ENCODE measurements at places on chromosomes 13 and 19.

- no peak for DNase-seq
Measured at GRCh38 chr19:6239401-6239844, 40.4 kb downstream of the MLLT1 start.

DNA sequence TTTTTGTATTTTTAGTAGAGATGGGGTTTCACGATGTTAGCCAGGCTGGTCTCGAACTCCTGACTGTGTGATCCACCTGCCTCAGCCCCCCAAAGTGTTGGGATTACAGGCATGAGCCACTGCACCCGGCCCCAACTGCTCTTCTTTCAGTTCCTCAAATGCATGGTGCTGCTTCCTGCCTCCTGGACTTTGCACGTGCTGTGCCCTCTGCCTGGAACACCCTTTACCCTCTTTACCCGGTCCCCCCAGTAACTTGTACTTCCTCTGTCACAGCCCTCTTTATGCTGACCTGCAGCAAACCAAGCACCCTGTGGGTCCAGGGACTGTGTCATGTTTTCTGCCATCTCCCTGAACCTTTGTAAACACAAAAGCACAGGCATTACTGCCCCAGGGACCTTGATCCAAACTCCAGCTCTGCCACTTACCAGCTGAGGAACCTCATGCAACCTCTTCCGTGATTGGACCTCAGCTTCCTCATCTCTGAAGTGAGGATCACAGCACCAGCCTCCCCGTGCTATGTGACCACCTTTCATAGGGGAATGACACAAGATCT, 3.8 kb downstream of the BLVRB start:
- peak; percentile 18 for DNase-seq

DNA sequence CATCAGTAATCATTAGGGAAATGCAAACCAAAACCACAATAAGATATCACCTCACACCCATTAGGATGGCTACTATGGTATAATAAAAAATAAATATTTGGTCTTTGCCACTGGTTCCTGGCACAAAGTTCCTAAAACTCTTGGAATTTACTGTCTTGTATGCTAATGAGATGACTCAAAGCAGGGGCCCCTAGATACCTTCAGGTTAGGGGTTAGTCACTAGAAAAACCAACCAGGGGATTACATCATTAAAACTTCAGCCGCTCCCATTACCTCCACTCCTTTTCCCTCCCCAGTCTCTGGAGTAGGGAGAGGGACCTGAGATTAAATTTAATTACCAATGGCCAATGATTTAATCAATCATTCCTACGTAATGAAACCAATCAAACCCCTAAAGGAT, 49.6 kb downstream of the THSD1 start:
- DNase-seq: no peak

GRCh38 chr13:107365466-107366215, 797.7 kb upstream of the ARGLU1 start:
- no peak for DNase-seq

DNA sequence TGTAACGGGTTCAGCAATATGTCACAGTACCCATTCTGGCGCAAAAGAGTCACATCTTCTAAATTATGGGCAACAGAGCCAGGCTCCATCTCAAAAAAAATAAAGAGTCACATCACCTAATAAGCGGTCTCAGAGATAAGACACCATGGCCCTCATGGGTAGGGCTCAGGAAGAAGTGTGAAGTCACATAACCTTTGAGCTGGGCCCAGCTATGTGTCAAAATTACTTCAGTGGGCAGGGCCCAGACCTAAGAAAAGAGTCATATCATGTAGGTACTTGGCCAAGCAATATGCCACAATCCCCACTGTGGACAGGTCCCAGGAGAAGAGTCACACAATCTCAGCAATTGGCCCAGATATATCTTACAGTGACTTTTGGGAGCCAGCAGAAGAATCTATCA, 11.4 kb upstream of the ZNF91 start:
- DNase-seq: no peak

- DNase-seq: no peak
Measured at GRCh38 chr19:44990966-44991365, 10.3 kb upstream of the RELB start.

- peak; percentile 43 for DNase-seq
Measured at GRCh38 chr13:99311137-99311536, 3.9 kb upstream of the GPR183 start.

DNA sequence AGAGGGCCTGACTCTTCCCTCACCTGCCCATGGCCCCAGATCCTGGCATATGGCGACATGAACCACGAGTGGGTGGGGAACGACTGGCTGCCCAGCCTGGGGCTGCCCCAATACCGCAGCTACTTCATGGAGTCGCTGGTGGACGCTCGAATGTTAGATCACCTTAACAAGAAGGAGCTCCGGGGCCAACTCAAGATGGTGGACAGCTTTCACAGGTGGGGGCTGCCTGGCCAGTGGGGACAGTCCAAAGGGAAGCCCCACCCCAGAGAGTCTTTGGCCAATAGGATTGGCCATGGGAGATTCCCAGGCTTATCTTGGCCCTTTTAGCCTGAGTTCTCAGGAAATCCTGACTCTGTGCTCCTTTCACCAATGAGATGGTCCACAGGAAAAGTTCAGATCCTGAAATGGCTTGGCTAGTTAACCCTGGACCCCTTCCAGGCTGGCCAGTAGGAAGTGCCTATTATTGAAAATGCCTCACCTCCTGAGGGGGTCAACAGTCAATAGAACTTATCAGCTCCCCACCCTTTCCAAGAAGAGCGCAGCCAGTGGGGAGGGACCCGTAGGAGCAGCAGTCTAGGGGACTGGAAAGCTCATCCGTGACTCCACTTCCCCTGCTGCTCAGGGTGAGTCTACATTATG, 7.0 kb downstream of the HRC start:
- DNase-seq: no peak

GRCh38 chr19:47681388-47681787, 31.8 kb upstream of the EHD2 start:
- DNase-seq: no peak

GRCh38 chr13:43799191-43799590, 12.4 kb upstream of the ENOX1 start:
- no peak for DNase-seq

DNA sequence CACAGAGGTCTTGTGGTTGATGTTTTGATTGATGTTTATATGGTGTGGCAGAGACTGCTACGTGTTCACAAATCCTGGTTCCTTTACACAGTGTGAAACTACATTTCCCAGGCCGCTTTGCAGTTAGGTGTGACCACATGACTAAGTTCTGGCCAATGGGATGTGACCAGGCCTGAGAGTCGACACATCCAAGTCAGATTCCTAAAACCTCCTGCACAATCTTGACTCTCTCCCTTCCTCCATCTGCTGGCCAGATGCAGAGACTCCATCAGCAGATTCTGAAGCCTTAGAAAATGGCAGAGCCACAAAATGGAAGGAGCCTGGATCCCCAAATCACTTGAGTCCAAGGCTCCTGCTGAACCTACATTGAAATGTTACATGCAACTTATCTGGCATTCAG, 12.6 kb downstream of the CD37 start:
- peak; percentile 38 for DNase-seq

GRCh38 chr13:73040968-73041596, 17.7 kb upstream of the KLF5 start:
- DNase-seq: no peak

DNA sequence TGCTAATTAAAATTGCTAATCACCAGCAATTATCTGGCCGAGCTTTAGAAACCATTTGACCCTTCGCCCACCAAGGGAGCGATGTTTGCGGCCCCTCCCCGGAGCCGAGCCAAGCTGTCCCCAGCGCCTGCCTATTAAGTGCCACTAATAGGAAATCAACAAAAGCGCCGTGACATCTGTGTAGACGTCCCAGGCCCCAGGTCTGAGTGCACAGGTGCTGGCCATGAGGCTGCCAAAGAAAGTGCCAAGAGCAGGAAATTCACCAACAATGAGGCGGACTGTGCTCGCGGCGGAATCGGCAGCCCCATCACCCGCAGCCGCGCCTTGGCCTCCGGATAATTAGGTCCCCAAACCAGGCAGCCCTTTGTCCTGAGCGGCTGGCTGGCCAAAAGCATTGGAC, 44.5 kb upstream of the SPACA7 start:
- no peak for DNase-seq

DNA sequence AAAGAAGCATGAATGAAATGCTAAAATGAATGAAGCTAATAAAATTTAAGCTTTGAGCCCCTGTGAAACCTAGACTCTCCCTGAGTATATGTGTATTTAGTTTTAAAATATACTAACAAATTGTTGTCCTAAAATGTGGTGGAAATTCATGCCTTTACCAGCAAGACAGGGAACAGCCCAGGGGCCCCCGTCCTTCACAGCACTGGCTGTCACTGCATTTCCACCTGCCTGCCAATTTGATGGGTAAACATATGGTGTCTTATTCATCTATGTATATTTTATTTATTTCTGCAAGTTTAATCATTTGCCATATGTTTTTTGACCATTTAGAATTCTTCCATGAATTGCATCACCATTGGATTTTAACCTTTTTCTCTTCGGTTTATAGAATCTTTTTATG, 463.7 kb upstream of the NBEA start:
- no peak for DNase-seq

DNA sequence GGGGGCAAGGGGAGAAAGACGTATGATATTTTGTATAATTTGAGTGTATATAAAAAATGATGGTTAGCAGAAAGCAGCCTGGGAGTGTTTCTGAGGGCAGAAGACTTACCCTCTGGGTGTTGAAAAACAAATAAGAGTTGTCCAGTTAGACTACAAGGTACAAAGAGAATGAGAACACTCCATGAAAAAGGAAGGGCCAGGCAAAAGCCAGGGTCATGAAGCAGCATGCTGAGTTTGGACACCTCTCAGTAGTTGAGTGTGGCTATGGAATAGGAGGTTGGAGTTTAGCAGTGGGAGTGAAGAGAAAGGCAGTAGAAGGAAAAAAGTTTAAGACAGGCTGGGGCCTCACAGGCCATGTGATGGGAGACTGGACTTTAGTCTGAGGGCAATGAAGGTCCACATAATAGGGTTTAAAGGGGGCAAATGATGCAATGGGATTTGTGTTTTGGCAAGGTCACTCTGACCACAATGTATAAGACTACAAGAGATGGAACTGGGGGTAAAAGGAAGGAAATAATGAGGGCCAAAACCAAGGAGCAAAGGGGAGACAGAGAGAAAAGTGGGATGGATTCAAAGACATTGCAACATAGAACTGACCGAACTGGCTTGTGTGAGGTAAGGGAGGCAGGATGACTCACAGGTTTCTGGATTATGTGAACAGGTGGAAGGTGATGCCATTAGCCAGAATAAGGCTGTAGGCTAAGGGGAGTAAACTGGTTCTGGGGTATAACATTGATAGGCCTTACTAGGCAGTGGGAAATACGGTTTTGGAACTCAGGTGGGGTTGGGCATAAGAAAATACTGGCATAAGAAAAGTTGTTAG, 76.6 kb downstream of the SERP2 start:
- DNase-seq: no peak

All from CD4-positive, alpha-beta T cell treated with Interferon alpha-2 for 1 hour (primary cell).